ENCODE measurements at places on chromosomes 1 and 21. TPM values are rescaled to one million over a fixed set of nuclear protein-coding genes. Genes with fewer than 3 reads are reported as not detected.

Gene CFAP141
- not detected for total RNA-seq

Gene FCRL6
- total RNA-seq: not detected

Gene LPAR3
- not detected for total RNA-seq

Gene TRIM33
- 45.5 TPM for total RNA-seq

Gene EPHA10
- not detected for total RNA-seq

Gene RGS8
- not detected for total RNA-seq

Gene TUT4
- total RNA-seq: 30.3 TPM

Gene RGS7
- 2.3 TPM for total RNA-seq

Gene EPS8L3
- under 0.01 TPM for total RNA-seq

Gene SLAMF7
- total RNA-seq: not detected

Gene TNFRSF14
- total RNA-seq: 55.2 TPM

Gene KRTAP12-2
- total RNA-seq: not detected

Gene KRTAP19-4
- total RNA-seq: not detected
